Activated CD8-positive, alpha-beta T cell treated with anti-CD3 and anti-CD28 coated beads for 36 hours (primary cell): ENCODE measurements at places on chromosomes 7 and 10.

DNA sequence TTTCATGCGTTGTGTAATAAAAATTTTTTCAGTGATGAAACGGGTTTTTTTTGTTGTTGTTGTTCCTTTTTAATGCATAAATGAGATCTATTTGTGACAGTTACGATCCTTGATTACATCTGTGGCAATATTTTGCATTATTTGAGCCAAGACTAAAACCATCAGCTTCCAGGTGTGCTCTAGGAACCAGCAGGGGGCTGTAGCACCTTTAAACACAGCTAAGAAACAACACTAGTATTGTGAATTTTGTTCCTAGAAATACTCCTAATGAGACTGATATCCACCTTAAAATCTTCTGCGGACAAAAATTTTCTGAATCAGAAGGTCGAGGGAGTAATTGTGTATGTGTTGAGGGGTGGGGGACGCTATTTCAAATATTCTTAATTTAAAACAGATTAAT is 52.6 kb downstream of the FGFBP3 start:
- peak; percentile 26 for DNase-seq

- no peak for DNase-seq
Measured at GRCh38 chr7:40000734-40001315, 50.8 kb downstream of the CDK13 start.

GRCh38 chr10:114031073-114031972 is 12.3 kb upstream of the ADRB1 start:
- no peak for DNase-seq

- no peak for DNase-seq
Measured at GRCh38 chr10:29191674-29192073, 97.2 kb upstream of the LYZL1 start.

DNA sequence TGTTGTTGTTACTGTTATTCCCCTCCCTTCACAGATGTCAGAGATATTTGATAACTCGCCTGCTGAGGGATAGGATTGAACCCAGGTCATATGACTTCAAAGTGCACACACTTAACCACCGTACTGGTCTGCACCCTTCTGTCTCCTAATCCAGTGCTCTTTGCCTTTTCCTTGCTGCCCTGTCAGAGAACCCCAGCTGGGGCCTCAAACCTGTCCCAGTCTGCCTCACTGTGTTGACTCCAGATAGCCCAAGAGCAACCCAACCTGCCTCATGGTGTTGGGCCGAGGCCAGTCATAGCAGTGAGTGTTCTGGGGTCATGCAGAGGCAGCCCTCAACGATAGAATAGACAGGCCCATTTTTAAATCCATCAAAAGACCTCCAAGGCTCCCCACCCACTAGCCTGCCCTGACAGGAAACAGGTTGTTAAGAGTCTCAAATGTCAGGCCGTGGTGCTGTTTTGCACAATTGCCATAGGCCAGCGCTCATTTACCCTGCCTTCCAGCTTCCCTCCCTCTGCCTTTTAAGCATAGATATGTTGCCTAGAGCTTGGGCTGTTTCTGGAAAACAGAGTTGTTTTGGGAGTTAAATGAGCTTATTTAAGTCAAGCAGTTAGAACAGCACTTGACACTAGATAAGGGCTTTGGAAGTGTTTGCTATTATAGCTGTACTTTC is 37.0 kb upstream of the PDCD4 start:
- DNase-seq, result peak; percentile 76

- DNase-seq, result peak; percentile 14
Measured at GRCh38 chr10:119737823-119738222, 12.0 kb downstream of the INPP5F start.

DNA sequence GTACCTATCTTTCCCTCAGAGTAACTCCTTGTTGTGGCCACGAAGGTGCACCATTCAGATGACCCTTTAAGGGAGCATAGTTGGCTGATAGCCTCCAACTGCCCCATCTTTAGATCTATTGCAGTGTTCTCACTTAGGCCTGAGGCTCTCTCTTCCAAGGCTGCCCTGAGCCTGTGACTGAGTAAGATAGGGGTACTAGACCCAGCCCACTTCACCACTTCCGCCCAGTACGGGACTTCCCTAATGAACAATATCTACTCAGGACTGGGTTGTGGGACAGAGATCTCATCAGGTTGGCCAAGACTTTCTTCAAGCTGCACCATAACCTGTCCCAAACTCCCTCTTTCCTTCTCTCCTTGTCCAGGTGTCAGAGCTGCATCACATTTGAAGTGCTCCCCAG is 5.7 kb upstream of the GNAI1 start:
- no peak for DNase-seq

DNA sequence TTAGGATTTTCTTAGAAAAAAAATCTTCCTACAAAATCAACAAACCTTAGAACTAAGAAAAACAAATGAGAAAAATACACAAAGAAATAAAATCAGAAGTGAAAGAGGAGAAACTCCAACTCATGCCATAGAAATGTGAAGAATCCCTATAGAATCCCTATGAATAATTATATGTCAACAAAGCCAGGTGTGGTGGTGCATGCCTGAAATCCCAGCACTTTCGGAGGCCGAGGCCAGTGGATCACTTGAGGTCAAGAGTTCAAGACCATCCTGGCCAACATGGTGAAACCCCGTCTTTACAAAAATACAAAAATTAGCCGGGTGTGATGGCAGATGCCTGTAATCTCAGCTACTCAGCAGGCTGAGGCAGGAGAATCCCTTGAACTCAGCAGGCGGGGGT is 27.1 kb downstream of the ACSM6 start:
- DNase-seq, result no peak

- peak; percentile 83 for DNase-seq
Measured at GRCh38 chr7:100119970-100120732, 717 bp downstream of the CNPY4 start.

- DNase-seq, result peak; percentile 88
Measured at GRCh38 chr7:138903186-138903820, 77.9 kb downstream of the KIAA1549 start.

- no peak for DNase-seq
Measured at GRCh38 chr10:18252086-18252485, 111.9 kb downstream of the CACNB2 start.

GRCh38 chr7:134470864-134471263 is 12.0 kb upstream of the AKR1B1 start:
- DNase-seq, result no peak

DNA sequence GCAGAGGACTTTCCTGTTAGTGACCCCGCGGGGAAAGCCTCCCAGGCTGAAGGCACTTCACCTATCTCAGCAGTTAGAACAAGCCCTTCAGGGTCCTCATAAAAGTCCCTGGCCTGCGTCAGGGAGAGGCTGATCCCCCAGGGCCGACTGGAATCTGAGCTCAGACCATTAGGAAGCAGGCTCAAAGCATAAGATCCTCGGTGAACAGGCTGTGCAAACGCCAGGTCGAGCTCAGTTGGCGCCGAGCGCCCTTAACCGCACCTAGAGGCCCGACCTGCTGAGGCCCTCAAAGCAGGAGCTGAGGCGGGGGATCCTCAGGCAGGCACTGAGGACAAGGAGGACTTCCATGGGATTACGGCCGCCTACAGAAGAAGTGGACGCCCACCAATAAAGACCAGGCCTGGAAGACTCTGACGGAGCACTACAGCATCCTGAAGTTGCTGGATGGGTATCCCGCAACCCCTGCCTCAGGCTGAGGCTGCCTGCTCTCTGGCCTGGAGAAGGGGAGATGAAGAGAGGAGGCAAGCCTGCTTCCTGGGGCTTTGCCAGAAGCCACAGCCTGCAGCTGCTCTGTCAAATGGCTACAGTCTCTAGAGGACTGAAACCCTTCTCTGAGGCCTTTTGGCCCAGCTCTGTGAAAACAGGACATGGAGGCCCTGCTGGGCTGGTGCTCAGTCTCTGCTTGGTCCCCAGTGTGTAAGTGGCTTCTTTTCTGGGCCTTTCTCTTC is 29.9 kb downstream of the LIPJ start:
- no peak for DNase-seq

DNA sequence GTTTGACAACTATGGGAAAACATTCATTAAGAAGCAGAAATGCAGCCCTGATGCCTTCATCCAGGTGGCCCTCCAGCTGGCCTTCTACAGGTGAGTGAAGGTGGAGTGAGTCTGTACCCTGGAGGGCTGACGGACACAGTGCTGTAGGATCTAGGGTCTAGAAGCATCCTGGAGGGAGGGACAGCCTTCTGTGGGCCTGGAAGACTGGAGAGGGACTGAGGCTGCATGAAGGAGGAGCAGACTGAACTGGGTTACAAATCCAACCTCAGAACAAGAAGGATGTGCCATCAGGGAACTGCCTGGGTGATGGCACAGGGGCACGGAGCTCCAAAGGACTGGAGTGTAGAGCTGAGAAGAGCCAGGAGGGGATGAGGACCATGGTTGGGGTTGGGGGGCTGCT is 27.5 kb upstream of the C10orf53 start:
- DNase-seq, result no peak

DNA sequence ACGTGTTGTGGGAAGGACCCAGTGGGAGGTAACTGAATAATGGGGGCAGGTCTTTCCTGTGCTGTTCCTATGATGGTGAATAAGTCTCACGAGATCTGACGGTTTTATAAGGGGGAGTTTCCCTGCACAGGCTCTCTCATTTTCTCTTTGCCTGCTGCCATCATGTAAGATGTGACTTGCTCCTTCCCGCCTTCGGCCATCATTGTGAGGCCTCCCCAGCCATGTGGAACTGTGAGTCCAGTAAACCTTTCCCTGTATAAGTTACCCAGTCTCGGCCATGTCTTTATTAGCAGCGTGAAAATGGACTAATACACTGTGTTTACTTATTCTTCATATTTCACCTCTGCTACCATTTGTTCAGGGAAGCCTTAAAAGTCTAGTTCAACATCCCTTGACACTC is 2.2 kb upstream of the DNAAF5 start:
- DNase-seq, result no peak

- no peak for DNase-seq
Measured at GRCh38 chr7:16531707-16532106, 5.1 kb downstream of the LRRC72 start.

GRCh38 chr10:62689712-62690111 is 114.8 kb upstream of the ADO start:
- DNase-seq, result no peak

DNA sequence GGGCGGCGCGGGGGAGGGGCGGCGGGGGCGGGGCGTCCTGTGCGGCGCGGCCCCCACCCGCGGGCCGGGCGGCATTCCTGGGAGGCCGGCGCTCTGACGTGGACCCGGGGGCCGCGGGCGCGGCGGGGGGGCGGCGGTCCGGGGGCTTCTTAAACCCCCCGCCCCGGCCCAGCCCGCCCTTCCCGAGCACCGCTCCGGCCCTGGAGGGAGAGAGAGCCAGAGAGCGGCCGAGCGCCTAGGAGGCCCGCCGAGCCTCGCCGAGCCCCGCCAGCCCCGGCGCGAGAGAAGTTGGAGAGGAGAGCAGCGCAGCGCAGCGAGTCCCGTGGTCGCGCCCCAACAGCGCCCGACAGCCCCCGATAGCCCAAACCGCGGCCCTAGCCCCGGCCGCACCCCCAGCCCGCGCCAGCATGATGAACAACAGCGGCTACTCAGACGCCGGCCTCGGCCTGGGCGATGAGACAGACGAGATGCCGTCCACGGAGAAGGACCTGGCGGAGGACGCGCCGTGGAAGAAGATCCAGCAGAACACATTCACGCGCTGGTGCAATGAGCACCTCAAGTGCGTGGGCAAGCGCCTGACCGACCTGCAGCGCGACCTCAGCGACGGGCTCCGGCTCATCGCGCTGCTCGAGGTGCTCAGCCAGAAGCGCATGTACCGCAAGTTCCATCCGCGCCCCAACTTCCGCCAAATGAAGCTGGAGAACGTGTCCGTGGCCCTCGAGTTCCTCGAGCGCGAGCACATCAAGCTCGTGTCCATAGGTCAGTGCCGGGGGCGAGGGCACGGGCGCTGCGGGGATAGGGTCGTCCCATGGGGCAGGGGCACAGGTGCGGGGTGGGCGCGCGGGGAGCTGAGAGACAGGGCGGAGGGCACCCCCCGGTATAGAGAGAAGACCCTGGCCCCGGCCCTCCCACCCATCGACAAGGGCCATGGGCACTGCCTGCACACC is at the start of gene FLNC:
TSS of gene FLNC (plus strand) at position 176 of the 947 bp plus-strand sequence. CDS start at position 408, 232 bp downstream.
- peak; percentile 59 for DNase-seq

DNA sequence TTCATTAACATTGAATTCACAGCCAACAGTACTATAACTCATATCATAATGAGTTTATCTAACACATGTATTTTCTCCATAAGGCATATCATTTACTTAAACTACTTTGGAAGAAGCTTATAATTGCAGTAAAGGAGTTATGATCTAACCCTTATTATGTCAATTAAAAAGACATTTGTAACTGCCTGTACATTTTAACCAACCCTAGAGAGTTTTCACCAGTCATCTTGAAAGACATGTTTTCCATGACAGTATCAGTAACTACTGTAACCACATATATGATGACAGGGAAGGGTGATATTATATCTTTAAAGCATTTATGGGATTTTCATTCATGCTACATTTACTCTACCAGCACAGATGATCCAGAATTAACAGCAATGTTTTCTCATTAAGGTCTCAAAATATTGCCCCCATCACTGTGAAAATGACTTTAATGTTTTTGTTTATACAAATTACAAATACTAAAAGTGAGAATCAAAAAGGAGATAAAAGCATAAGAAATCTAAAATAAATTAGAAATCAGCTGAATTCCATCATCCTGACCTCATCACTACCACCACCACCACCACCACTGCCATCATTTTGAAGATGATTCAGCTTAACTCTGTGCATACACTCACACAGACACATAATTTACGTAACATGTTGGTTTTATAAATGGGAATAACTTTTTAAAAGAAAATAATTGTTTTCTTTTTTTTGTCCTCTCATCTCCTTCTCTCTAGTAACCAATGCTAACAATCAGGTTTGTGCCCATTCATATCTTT is 53.6 kb downstream of the MKLN1 start:
- DNase-seq, result no peak

GRCh38 chr10:78868456-78868855 is 200.3 kb upstream of the ZMIZ1 start:
- DNase-seq, result no peak

DNA sequence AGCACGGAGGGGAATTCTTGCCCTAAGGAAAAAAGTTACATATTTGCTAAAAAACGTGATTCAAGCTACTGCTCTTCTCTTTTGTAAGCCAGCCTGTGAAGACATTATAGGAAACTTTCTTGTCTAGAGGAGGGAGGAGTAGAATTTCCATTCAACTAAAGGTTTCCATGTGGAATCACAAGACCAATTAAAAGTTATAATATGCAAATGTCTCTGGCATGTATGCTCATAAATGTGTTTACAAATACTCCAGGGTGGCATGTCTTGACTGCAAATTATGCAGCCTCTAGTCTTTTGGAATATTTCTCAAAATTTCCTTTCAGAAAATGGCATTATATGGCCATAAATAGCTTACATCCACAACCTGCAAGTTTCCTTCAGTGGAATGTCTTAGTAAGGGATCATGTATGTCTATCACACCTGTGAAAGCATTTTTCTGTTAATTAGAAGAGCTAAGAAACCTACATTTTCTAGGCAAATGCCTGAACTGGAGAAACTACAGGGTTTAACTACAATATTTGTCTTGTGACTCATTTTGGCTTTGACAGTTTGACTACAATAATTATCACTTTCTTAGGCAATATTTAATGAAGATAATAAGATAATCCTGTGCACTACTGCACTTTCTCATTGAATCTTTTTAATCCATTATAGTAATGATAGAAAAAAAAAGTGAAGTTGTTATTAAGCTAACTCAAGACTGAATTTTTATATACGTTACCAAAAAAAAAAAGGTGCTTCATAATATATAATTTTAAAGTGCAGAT is 111.1 kb upstream of the C10orf90 start:
- DNase-seq, result no peak
